GM10248 (cell line): ENCODE measurements at places on chromosomes 4 and X.

DNA sequence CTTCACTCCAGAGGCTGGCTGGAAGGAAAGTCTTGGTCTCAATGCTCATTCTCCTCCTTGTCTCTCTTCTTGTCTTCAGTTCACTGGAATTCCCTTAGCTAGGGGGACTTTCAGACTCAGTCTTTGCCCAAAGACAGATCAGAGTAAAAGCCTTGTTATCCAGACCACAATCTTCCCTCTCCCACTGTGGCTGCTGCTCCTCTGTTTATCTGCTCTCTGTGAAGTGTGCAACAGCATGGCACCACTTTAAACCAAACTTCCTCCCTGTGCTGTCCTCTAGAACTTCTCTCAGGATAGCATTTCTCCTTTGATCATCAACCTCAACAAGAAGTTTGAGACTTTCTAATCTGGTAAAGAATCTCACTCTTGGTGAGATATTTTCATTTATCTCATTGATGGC, 530.1 kb upstream of the SLIT2 start:
- DNase-seq, result no peak

- peak; percentile 45 for DNase-seq
Observed at GRCh38 chr4:145840162-145840768, 98.4 kb downstream of the ZNF827 start.

GRCh38 chrX:63746715-63747114, 38.3 kb downstream of the ARHGEF9 start:
- no peak for DNase-seq

DNA sequence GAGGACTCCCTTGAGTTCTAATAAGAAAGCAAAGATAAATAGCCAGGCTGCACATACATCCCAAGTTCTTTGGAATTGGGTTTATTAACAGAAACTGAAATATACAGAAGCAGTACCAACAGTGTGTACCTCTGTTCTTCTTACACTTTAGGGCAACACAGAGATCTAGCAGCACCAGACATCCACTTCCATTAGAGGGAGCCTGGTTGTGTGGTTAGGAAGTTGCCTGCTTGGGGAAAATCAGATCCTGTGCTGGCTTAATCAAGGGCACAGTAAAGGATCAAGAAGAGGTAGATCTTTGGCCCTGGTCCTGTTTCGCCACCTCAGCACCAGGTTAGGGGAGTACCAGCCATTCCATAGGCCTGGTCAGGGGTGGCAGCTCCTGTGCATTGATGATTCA, 231.1 kb upstream of the ARHGAP24 start:
- DNase-seq, result no peak

GRCh38 chr4:36333303-36333877, 52.0 kb downstream of the DTHD1 start:
- no peak for DNase-seq

DNA sequence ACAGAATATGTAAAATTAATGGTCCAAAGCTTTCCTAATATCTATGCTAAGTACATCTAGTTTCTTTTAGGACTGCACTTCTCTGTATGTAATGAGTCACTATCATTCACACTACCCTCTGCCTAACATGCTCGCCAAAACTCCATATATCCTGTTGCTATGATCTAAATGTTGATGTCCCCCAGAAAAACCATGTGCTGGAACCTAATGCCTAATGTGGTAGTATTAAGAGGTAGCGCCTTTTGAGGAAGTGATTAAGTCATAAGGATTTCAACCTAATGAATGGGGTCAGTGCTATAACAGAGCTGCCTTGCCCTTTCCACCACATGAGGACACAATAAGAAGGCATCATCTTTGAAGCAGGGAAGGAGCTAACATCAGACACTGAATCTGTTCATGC, 34.9 kb upstream of the NFKB1 start:
- no peak for DNase-seq

DNA sequence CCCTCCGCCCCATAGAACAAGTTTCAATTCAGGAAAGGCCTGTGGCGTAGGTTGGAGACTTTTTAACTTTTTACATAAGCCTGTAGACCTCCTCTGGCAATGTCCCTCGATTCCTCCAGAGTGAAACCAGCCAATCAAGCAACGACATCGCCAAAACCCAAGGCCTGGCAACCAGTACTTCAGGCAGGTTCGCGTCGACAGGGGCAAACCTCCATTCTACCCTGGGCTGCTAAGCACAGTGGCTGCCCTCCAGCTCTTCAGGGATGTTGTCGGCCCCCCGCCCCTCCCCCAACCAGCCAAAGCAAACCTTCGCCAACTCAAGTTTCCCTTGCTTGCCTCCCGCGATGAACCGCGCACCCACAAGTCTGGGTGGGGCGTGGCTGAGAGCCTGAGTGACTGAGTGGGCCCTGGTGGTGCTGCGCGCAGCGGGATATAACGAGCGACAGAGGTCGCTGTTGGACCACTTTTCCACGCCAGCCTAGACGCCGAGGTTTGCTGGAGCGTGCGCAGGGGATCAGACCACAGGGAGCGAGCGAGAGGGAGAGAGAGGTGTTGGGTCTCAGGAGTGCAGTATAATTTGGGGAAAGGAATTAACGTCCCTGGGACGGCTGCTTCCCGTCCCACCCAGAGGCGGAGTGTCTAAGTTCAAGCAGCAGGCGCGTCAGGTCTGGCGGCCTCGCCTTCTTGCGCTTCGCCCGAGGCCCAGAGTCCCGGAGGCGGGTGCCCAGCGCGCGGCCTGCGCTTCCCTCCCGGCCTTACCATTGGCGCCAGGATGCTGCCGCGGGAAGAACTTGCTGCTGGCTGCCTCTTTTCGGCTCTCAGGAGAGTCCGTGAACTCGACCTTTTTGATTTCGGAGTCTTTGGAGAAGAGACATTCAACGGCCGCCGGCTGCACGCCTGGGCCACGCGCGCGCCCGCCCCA, 9.0 kb upstream of the PITX2 start:
- DNase-seq, result peak; percentile 81

- no peak for DNase-seq
Observed at GRCh38 chr4:94068753-94069719, 138.6 kb upstream of the SMARCAD1 start.

DNA sequence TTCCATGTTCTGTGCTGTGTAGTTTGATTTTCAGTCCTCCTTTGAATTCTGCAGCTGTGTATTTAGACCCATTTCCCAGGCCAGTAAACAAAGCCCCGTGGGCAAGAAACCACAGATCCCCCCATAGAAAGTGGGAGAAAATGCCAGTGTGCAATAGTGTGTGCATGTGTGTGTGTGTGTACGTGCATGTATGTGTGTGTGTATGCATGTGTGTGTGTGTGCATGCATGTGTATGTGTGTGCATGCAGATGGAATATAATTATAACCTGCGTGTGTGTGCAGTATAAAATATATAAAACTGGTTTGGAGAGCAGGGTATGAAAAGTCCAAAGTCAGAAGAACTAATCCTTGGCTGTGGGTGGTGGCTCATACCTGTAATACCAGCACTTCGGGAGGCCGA, 5.2 kb upstream of the CD99 start:
- no peak for DNase-seq

DNA sequence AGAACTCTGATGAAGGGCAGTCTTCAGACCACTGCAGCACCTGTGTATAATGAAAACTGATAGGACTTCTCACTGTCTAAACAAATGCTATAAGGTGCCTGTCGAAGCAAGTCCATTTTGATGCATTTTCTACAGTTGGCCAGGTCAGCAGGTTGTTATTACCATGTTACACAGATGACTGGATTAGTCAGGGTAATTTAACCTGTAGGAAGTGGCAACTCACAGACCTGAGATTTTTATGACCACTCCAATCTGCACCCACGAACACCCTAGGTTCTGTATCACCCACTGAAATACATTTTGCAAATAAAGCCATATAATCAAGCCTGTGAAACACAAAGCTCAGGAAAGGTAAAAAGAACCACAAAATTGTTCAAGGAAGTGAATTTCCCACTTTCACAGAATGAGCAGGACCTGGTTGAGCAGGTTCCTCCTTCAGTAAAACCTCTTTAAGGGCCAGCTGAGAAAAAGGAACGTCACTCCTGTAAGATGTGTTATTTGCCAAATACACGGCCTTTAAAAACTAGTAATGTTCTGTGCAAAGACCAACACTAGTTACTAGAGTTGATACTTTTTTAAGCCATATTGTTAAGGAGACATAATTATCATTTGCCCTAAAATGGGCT, 12.7 kb downstream of the MAML3 start:
- DNase-seq, result no peak

GRCh38 chr4:109010521-109010920, 247.7 kb upstream of the ETNPPL start:
- DNase-seq, result no peak

GRCh38 chr4:17058536-17058915, 160.1 kb upstream of the LDB2 start:
- no peak for DNase-seq

DNA sequence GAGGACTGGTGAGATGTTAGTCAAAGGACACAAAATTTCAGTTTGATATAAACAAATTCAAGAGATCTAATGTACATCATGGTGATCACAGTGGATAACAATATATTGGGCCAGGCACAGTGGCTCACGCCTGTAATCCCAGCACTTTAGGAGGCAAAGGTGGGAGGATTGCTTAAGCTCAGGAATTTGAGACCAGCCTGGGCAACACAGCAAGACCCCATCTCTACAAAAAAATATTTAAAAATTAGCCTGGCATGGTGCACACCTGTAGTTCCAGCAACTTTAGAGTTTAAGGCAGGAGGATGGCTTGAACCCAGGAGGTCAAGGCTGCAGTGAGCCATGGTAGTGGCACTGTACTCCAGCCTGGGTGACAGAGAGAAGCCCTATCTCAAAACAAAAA, 8.7 kb downstream of the SCARB2 start:
- DNase-seq, result no peak

GRCh38 chr4:5051278-5052203, at the start of gene STK32B:
STK32B (plus strand) TSS chr4:5051480.
- peak; percentile 33 for DNase-seq

GRCh38 chr4:1557221-1557597, 126.9 kb downstream of the FAM53A start:
- no peak for DNase-seq

- DNase-seq, result no peak
Observed at GRCh38 chrX:67050760-67051159, 411.9 kb upstream of the EDA2R start.

DNA sequence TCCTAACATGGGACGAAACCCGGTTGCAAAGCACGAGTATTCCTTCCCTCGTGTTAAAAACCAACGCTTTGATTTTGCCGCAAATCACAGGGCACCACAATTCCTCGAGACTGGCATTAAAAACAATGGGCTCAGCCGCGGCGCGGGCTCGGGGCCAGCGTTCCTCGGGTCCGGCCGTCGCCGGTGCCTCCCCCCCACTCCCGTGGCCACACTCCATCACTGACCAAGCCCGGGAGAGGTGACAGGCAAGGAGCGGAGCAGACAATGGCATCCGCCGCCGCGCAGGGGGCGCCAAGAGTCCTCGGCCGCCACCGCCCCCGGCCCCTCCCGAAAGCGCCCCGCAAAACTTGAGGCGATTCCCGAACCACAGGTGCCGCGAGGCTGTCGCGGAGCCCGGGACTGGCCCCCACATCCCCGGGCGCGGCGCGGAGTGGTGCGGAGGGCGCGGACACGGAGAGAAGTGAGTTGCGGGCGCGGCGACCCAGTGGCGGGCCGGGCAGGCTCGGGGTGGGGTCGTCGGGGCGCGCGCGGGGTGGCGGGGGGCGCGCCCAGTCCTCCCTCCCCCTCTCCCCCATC, 445 bp downstream of the AP1S2 start:
- DNase-seq, result peak; percentile 62

- no peak for DNase-seq
Observed at GRCh38 chrX:54452920-54453319, 12.7 kb downstream of the TSR2 start.

DNA sequence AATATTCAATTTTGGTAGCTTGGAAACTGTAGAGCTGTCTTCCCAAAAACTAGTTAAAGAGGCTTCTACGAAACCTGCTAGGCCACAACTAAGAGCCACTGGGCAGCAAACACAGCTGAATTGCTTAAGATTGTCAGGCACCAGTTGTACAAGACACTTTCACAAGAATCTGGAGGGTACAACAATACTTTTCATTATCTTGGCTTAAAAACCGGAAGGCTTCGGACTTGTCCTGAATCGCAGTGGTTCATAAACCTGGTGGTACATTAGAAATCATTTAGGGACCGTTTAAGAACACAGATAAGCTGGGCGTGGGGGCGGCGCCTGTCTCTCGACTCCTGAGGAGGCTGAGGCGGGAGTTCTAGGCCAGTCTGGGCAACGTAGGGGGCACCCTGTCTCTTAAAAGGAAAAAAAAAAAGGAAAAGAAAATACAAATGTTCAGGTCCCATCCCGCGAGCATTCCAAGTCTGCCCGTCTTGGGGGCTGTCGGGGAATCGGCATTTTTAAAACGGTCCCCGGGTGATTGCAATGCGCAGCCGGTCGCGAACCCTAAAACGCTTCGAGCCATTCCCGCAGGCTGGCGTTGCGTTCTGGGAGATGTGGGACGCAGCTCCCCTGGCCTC, 763 bp downstream of the PYURF start:
- DNase-seq, result peak; percentile 31

DNA sequence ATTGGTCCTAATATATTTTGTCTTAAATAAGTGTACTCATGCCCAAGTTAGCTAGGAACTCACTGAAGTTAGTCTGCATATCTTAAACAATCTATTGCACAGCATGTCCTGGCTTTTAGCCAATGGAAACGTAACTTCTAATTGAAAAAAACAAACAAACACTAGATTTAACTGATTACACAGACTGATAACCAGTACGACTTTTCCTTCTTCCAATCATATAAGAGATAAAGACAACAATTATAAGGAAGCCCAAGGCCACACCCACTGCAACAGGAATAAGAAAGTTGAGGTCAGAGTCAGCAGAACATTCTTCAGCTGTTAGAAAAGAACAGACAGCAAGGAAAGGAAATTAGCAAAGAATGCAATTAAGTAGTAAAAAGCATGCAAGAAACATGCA, 40.8 kb downstream of the LAMP2 start:
- DNase-seq, result no peak

- no peak for DNase-seq
Observed at GRCh38 chr4:106422766-106423165, 54.2 kb upstream of the GIMD1 start.

DNA sequence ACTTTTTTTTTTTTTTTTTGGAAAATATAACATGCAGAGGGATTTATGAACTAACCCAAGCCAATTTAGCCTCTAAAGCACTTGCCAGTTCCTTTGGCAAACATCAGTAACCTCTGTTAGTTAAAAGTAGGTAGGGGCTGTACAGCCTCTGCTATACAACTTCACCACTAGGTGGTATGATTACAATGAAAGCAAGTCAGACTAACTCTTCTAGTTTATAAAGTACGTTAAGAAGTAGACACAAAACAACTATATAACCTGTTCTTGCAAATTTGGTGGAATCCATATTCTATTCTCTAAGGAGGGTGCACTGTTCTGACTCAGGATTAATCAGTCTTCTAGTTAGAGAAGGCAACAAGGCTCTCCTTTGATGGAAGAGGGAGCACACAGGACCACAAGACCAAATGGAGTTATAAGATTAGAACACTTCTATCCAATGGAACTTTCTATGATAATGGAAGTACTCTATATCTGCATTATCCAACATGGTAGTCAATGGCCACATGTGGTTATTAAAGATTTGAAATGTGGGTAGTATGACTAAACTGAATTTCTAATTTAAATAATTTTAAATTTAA, 12.8 kb downstream of the AIMP1 start:
- DNase-seq, result peak; percentile 20

GRCh38 chr4:53928825-53929224, 135.6 kb downstream of the CHIC2 start:
- DNase-seq, result no peak
